ENCODE measurements at places on chromosomes 6 and 20.
A peak's percentile ranks its signal among the peaks of the same experiment; 100 is the strongest.

DNA sequence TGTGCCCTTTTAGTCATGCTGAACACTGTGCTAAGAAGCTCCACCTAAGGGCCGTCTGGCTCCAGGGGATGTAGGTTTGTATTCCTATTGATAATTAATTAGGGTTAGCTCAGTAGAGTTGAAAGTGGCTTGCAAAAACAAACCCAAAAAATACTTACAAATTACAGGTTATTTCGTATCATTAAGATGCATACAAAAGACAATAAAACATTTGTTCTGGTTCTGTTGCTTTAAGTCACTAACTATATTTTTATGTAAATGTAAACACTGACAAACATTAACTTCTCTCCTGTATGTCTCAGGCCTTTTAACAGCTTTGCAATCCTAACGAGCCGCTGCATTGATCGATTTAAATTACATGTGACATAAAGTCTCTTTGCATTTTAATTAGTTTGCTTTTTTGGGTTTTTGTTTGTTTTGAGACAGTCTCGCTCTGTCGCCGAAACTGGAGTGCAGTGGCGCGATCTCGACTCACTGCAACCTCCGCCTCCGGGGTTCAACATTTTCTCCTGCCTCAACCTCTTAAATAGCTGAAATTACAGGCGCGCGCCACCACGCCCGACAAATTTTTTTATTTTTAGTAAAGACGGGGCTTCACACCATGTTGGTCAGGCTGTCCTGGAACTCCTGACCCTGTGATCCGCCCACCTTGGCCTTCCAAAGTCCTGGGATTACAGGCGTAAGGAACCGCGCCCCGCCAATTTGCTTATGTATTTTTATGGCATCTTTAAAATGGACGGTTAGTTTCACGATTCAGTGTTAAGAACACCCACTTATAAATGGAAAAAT lies 110.9 kb downstream of the HFE start:
- no peak for DNase-seq

DNA sequence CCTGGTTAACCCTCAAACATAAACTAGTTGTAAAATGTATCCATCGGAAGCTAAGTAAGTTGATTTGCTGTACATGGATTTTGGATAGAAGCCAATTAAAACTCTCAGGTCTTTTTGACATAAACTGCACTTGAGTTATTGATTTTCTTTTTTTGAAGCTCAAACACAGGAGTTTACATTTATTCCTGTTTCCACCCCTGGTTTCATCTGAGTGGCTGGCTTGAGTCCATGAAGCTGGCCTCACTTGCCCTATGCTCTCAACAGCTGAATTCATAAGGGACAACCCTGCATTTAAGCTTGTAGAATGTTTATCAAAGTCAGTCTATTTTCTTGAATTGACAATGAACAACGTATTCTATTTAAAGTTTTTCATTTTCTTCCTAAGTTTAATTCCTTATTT lies 58.1 kb upstream of the PLEKHG1 start:
- no peak for DNase-seq

DNA sequence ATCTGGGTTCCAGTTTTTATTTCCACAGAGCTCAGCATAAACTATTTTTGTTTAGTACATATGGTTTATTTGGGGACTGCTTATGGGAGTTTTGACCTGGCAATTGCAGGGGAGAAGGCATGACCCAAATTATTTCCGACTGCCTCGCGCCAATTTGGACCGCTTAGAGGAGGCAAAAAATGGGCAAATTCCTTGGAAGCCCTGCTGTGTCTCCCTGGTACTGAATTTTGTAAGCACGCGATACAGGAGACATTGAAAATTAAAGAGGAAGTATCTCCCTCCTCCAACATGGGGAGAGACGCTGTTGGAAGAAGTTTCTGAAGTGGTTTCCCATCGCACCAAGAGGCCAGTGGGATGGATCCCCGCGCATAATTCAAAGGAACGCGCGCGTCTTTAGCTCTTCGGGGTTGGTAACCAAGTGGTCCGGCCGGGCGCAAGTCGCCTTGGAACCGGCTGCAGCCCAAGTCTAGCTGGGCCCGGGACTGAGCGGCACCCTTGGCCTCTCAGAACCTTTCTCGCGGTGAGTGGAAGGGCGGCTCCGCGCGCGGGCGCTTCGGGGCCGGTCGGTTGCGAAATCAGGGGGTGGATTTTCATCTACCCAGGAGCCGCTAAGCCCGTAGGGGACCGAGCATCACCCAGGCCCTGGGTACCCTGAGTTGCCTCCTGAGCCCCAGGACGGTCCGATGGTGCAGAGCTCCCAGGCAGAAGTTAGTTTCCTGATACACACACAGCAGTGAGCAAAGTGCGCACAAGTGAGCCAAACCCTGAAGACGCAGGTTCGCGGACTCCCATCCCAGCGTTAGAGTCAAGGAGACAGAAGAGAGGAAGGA lies 6.2 kb downstream of the NKX2-2 start:
- DNase-seq = no peak

GRCh38 chr20:50694379-50695134 lies 3.2 kb upstream of the RIPOR3 start:
- DNase-seq = no peak

DNA sequence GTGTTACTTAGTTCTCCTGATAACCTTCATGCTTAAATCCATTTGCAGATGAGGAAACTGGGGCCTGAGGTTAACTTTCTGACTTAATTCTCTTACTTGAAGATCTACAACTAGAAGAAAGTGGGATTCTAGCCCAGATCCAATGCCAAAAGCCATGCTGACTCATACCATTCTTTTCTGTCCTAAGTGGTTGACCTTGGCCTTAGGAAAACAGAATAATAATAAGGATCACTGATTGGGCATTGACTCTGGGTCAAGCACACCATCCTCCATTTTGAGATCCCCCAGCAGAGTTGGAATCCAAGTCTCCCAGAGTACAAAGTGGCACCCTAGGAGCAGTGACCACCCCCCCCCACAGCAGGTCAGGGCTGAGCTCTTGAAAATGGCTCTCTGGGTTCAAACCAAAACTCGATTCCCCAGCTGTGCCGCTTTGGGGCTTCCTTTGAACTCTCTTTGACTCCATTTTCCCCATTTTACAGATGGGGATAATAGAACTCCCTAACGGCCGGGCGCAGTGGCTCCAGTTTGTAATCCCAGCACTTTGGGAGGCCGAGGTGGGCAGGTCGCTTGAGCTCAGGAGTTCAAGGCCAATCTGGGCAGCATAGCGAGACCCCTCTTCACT lies 12.8 kb upstream of the ZNF217 start:
- no peak for DNase-seq

DNA sequence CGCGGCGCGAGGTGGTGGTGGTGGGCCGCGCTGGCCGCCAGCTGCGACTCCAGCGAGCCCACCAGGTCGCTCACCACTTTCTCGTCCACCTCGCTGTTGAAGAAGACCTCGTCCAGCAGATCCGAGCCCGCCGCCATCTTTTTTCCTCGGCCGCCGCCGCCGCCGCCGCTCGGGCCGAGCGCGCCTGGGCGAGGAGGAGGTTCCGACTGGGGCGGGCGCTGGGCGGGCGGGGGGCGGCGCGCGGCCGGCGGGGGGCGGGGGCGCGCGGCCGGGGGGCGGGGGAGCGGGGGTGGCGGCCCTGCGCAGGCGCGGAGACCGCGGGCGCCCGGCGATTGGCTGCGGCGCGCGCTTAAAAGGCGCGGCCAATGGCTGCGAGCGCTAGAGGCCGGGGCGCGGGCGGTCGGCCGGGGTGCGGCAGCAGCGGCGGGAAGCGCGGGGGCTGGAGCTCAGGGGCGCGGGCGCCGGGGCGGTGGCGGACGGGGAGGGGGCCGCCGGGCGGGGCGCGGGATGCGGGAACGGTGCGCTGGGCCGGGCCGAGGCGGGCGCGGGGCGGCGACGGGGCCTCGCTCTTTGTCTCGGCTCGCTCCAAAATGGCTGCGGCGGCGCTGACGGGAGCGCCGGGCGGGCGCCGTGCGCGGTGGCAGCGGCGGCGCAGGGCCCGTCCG lies at the start of gene TAF4:
TAF4 (minus strand) TSS at position 208 of the 665 bp plus-strand sequence; CDS start at position 137, 71 bp downstream.
- peak; percentile 33 for DNase-seq

DNA sequence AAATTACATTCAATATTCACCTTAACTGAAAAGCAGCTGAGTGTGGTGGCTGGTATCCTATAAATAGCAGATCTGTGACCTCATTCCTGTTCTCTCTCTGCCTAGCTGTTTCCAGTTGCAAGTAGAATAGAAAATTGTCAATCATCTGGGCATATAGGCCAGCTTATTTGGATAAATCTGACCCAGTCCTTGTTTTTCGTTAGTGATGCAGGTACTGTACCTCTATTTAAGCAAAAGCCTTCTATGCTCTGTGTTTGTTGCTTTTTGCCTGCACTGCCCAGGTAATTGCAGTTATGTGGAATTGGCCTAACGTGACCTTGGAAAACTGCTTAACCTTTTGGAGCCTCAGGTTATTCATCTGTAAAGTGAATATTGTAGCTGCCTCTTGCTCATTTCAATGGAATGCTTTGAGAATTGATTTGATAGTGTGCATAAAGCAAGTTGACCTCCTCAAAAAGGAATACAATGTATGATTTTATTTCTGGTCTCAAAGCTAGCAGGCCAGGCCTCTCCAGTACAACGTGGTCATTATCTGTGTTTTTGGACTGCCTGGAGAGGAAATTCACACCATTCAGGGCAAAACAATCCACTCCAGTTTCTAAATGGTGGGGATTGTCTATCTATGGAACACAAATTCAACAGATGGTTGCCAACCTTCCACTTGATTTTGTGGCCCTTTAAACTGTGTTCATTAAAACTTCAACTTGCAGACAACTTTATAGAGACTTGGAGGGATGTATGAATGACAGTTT lies 508.7 kb upstream of the CITED2 start:
- no peak for DNase-seq

GRCh38 chr20:36202891-36203338 lies 33.4 kb upstream of the AAR2 start:
- no peak for DNase-seq

GRCh38 chr6:123909989-123910388 lies 106.3 kb downstream of the NKAIN2 start:
- DNase-seq = no peak

GRCh38 chr6:42522942-42523814 lies 40.7 kb upstream of the UBR2 start:
- no peak for DNase-seq

DNA sequence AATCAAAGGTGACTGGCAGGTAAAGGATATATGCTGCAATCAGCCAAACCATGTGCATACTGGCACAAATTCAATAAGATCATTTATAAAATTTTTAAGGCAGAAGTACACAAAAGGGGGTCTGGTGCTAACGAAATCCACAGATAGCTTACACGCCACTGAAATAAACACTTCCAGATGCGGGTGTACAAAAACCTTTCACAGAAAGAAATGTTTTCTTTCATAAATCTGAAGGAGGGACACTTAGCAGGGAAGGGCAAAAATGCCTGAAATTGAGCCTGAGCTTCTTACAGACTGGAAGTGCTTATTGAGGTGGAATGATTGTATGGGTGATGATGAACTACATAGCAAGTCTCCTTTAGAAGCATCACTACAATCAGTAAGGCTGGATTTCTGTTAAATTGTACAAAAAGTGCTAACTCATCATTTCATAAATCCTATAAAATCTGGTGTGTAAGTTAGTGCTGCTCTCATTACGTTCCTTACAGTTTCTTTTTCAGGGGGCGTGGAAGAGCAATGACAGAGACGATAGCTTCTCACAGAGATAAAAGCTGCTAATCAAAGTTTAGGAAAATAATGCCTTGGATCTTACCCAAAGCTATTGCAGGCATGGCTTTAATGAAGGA lies 409.3 kb upstream of the RUNX2 start:
- no peak for DNase-seq

- DNase-seq = no peak
Observed at GRCh38 chr6:46118836-46119235, 11.0 kb upstream of the ENPP4 start.

GRCh38 chr6:53692172-53692571 lies 26.6 kb upstream of the KLHL31 start:
- no peak for DNase-seq

DNA sequence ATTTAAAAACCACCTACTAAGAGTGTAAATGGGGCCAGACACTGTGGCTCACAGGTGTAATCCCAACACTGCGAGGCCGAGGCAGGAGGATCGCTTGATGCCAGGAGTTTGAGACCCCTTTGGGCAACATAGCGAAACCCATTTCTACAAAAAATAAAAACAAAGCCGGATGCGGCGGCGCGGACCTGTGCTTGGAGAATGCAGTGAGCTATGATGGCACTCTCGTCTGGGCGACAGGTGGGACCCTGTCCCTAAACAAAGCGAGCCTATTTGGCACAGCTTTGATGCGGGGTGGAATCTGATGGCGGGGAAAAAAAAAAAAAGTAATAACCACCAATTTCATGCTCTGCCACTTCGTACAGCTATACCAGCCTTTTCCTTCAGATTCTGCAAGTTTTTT lies 1.1 kb downstream of the TCP1 start:
- no peak for DNase-seq

Measured in AG04450 (cell line).